ENCODE measurements at places on chromosomes 3 and 15. TPM values are rescaled to one million over a fixed set of nuclear protein-coding genes. Genes with fewer than 3 reads are reported as not detected.

DNA sequence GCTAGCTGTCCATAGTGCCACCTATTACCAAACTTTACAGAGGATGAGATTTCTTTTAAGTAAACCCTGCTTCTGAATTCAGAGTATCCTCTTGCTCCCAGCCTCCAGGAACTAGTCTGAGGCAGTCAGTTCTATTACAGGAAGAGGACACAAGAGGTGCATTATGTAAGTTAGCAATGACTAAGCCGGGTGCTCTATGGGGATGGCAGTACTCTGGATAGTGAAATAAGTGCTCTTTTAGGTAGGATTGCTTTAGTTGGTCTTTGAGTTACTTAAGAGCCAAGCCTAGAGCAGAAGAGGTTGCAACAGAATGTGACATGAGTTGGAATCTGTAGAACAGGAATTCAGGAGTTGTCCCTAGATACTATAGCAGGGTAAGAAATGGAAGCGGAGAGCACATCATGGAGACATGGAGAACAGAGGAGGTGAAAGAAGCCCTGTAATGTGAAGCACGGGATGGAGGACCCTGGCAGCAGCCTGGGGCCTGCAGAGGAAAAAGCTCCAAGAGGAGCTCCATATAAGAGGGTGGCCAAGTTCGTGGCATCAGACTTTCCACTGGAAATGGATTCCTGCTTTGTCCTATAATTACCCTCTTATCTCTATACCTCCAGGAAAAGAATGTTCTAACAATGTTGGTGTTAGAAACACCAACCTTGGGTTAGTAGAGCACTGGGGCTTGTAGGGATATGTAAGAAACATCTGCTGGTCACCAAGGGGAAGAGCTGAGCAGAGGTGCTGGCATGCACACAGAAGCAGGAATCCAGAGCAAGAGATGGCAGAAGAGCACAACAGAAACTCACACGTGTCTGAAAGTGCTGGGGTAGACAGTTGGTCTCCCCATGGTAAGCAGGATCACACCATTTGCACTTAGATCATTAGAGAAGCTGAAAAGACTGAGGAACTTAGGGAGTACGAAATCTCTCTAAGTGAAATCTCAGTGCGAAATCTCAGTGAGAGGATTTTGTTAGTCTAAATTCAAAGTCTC, 851.1 kb downstream of the FHIT start:
- no peak for DNase-seq
- H3K4me3 ChIP-seq = no peak overlapping the region
- H3K36me3 ChIP-seq = no peaks in the 10 kb centered on the region
- H3K27ac ChIP-seq = no peak overlapping the region

DNA sequence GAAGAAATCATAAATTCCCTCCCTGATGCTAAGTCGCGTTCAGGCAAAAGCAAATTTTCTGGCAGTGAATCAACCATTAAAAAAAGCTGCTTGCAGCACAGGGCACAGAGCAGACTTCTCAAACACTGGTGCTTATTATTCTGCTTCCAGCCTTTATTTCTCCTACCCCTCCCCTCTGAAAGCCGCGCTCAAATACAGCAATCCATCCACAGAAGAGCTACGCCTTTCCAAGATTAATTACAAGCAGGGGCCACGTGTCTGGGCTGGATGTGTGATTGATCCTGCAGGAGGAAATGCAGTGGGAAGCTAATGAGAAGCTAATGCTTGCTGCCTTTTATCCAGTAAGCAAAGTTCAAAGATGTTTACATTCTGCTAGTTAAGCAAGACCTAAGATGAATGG, 134.9 kb upstream of the TOPAZ1 start:
- H3K36me3 ChIP-seq = no peaks in the 10 kb centered on the region
- no peaks in the 10 kb centered on the region for H3K4me1 ChIP-seq
- no peaks in the 10 kb centered on the region for H3K27me3 ChIP-seq
- H3K27ac ChIP-seq = no peak overlapping the region

GRCh38 chr15:57165992-57166391, 210.3 kb upstream of the CGNL1 start:
- no peaks in the 10 kb centered on the region for H3K4me1 ChIP-seq
- peaks cover 8% of the 10 kb centered on the region for H3K36me3 ChIP-seq
- no peak for DNase-seq
- no peak overlapping the region for H3K27ac ChIP-seq

SUSD5 gene
- not detected for total RNA-seq

GRCh38 chr3:10753964-10754363, 62.1 kb upstream of the SLC6A11 start:
- no peaks in the 10 kb centered on the region for H3K36me3 ChIP-seq
- H3K27ac ChIP-seq = no peak overlapping the region
- no peaks in the 10 kb centered on the region for H3K4me1 ChIP-seq

- no peak overlapping the region for H3K27ac ChIP-seq
- no peak for DNase-seq
- H3K4me3 ChIP-seq = no peak overlapping the region
- H3K4me1 ChIP-seq = no peaks in the 10 kb centered on the region
- H3K36me3 ChIP-seq = no peaks in the 10 kb centered on the region
- H3K27me3 ChIP-seq = no peaks in the 10 kb centered on the region
These were observed 178.4 kb downstream of the ARRDC4 start for GRCh38 chr15:98138910-98139309.

FANCD2OS gene
- total RNA-seq = not detected

Measured in T-cell (primary cell).